ENCODE measurements at places on chromosomes 2 and 18.

GRCh38 chr2:39737661-39738060, 41.4 kb downstream of the THUMPD2 start:
- no peak for DNase-seq

DNA sequence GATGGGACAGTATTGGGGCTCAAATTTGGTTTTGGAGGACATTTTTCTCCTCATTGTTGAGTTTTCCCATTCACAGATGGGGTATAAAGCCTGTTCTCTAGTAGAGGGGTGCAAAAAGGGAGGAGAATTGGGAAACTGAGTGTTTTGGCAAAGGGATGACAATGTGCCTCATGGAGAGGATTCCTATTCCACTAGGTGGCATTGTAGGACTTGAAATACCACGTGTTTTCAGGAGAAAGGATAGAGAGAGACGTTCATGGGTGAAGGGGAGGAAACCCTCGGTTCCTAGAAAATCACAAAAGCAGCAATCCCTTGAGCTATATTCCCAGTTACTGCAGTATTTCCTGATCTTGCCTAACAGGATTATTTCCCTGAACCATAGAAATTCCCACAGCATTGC, 113.7 kb upstream of the SRD5A2 start:
- DNase-seq, result no peak

GRCh38 chr2:239459056-239459455, 58.2 kb upstream of the HDAC4 start:
- DNase-seq, result no peak

- no peak for DNase-seq
Measured at GRCh38 chr2:73035899-73036711, 35.4 kb downstream of the SFXN5 start.

DNA sequence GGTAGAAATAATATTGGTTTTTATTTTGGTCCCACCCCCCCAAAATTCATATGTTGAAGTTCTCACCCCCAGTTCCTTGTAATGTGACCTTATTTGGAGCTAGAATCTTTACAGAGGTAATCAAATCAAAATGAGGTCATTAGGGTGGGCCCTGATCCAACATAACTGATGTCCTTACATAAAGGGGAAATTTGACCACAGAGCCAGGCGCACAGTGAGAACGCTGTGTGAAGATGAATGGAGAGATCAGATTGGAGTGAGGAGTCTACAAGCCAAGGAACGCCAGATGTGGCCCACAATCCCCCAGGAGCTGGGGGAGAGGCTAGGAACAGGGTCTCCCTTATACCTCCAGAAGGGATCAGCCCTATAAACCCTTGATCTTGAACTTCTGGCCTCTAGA, 31.6 kb upstream of the TRIB2 start:
- no peak for DNase-seq
